ENCODE measurements at places on chromosomes 4 and X.

DNA sequence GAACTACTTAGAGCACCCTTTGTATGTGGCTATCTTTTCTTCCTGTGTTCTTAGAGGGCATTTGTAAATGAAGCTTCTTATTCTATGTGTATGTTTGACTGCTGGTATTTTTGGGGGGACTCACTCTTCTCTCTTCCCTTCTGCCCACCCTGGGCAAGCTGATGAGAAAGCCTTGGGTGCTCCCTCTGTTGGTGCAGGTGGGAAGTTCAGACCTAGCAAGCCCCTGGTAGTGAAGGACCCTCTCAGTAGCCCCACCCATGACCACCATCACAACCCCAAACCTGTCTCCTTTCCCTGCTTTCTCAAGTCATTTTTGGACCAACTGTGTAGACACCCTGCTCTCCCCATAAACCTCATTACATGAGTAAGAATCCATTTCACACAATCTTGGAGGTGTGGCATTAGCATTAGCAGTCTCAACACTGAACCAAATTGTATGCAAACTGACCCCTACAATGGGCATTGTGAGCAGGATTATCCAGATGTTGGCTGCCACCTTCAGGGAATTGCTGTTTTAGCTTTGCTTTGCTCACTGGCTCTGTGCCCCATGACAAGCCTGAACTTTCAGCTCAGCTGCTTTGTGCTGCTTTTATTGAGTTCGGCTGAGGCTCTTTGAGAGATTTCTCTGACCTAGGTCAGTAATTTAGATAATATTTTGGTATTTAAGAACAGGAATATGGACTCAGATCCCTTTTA is 27.9 kb downstream of the TRIM61 start:
- no peak for DNase-seq

DNA sequence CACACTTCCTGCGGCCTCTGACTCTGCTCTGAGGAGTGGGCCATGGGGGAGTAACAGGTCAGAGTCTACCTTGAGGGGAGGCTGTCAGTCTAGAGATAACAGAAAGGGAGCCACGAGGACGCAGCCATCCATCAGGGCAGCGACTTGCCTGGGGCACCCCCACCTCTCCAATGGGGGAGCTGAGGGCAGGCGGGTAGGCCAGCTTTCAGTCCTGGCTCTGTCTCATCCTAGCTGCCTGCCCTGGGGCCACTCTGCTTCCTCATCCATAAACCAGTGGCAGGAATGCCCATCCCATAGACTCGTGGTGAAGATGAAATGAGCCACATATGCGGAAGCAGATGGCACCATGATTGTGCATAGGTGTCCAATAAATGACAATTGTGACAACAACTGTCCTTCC is 13.2 kb downstream of the MAGED2 start:
- DNase-seq = no peak

- DNase-seq = no peak
These were observed 70.3 kb downstream of the ACOX3 start for GRCh38 chr4:8370106-8370787.

DNA sequence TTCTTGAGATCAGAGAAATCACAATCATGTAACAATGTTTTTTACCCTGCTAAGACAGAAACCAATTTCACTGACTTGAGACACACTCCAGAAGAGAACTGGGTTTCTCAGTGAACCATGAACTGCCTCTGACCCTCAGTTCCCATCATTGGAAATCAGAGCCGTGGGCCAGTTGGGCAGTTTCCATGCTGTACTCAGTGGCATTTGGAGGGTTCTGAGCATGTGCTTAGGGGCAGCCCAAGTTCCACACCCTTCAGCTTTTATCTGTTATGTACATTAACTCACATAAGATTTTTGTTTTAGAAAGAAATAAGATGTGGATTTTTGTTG is 77.9 kb downstream of the BTC start:
- no peak for DNase-seq

DNA sequence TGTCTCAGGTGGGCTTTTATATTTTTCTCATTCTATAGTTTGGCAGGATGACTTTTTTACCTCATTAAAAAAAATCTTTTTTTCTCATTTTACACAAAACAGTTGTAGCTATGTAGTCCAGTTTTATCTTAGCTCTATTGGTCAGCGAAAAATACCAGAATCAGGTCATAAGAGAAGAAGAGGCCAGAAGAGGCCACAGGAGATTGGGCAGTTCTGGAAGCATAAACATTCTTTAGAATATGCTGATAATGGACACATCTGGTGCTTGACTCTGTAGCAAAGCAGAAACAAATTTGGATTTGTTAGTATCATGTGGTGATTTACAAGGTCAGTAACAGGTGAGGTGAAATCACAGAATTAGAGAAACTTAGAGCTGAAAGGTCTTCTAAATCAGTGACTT is 66.6 kb upstream of the ARHGAP24 start:
- DNase-seq = no peak

DNA sequence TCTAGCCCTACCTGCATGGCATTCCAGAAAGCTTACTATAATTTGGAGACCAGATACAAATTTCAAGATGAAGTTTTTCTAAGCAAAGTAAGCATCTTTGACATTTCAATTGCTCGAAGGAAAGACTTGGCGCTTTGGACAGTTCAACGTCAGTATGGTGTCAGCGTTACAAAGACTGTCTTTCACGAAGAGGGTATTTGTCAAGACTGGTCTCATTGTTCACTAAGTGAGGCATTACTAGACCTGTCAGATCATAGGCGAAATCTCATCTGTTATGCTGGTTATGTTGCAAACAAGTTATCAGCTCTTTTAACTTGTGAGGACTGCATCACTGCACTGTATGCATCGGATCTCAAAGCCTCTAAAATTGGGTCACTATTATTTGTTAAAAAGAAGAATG is 17.6 kb downstream of the THAP9 start:
- DNase-seq = no peak

GRCh38 chrX:138026211-138026610 is 460.3 kb downstream of the ZIC3 start:
- no peak for DNase-seq

GRCh38 chr4:175070444-175070843 is 152.3 kb downstream of the ADAM29 start:
- DNase-seq = no peak

GRCh38 chr4:70997546-70997945 is 4.1 kb downstream of the DCK start:
- no peak for DNase-seq

GRCh38 chr4:127015667-127016117 is 617.1 kb upstream of the INTU start:
- no peak for DNase-seq

DNA sequence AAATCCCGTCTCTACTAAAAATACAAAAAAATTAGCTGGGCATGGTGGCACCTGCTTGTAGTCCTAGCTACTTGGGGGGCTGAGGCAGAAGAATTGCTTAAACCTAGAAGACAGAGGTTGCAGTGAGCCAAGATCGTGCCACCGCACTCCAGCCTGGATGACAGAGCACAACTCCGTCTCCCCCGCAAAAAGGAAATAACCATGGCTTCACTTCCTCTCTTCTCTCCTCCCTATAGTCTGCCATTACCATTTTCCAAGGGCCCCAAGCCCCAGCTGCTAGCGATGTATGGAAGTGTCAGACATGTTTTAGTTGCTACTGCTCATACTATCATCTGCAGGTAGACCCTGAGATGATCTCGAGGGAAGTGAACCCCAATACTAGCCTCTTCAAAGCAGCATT is 177.3 kb upstream of the FAM9B start:
- DNase-seq = no peak

DNA sequence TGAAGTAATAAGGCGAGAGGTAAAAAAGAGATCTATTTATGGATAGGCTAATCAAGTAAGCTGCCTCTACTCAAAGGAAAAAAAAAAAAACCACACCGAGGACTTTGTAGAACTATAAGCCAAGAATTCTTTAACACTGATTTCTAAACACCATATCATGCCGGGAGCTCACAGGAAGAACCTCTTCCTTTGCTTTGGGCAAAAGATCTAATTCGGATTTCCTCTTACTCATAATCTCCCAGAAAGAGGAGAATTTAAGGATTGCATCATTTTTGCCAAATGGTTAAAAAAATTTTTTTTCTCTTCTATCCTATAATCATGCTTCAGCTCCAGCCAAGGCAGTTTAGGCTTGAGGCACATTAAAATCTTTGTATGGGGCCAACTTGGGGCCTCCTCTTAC is 95.5 kb downstream of the ZNF827 start:
- peak; percentile 58 for DNase-seq

GRCh38 chr4:143616771-143617170 is 83.7 kb downstream of the FREM3 start:
- DNase-seq = no peak

DNA sequence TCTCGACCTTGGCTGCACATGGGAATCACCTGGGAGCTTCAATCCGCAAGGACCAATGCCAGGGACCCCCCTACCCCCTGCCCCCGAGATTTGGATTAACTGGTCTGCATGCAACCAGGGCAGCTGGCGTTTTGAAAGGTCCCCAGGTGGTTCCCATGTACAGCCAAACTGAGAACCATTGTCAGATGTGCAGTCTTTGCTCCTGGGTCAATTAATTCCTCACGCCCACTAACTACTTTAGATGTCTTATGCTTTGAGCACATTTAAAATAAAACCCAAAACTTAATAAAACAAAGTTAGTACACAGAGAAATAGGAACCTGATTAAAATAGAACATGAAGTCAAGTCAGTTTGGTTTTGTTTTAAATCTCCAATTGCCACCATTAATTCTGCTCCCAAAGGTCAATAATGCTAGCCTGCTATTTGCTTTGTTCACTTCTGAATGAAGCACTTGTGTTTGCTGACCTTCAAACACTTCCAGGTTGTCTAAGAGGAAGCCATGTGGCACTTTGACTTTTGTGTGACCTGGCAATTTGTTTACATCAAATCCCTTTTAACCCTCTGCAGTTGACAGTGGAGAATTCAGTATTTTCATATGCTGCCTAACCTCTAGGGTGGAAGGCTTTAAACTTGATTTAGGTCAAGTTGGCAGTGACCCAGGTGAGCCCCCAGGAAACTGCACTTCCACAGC is 27.2 kb upstream of the TMSB4X start:
- no peak for DNase-seq

DNA sequence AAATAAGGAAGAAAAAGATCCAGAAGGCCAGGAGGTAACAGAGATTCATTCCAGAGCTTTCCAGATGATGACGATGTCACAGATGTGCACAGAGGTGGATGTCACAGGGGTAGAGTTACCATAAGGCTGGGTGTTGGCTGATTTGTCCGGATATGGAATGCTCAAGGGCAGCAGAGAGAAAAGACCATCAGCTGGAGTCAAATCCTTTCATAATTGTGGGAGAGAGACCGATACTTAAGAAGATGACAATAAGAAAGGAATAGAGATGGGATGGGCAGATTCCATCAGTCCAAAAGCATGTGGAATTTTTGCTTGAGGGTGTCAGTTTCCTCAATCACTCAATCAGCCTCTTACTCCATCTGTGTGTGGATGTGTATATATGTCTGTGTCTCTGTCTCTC is 150.4 kb downstream of the CENPC start:
- no peak for DNase-seq

DNA sequence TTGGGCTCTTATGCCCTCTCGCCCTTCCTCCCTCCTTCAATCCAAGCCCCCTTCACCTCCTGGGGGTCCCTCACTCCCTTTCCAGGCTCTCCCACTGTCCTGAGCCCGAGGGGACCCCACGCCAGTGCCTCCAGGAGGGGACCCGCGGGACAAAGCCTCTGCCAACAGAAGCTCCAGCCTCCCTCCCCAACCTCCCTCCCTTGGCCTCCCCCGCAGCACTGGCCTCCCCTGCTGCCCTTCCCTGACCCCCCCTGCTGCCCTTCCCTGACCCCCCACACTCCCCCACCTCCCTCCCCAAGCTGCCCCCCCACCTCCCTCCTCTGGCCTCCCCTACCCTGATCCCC is 71.0 kb upstream of the MXD4 start:
- no peak for DNase-seq

DNA sequence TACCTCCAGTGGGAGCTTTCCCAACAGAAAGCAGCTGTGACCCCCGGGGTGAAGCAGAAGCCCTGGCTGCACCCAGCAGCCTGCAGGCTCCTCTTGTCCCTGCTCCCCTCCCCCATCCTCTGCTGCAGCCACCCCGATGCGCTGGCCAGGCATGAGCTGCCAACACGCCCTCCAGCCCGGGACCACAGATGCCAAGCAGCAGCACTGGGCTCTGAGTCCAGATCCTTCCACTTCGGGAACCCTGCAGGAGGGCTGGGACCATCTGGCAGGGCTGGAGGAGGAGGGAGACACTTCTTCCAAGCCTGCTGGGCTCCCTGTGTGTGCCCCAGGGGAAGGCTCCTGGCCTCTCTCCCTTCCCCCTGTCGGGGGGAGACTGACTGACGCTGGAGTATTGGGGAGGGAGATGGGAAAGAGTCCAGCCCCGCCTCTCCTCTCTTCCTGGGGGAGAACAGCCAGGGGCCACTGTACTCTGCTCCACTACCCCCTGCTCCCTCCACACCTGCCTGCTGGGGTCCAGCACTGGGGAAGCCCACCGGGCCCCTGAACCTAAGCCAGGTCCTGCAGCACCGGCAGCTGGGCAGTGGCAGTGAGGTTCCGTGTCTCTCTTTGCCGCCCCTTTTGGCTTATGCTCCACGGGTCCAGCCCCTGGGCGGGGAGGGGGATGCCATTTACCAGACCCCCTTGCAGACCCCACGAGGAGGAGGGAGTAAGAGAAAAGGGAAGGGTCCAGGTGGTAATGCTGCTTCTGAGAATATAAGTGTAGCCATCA is 55.7 kb downstream of the PPP2R2C start:
- DNase-seq = no peak

- DNase-seq = no peak
These were observed 23.6 kb upstream of the GLOD5 start for GRCh38 chrX:48737940-48738339.

DNA sequence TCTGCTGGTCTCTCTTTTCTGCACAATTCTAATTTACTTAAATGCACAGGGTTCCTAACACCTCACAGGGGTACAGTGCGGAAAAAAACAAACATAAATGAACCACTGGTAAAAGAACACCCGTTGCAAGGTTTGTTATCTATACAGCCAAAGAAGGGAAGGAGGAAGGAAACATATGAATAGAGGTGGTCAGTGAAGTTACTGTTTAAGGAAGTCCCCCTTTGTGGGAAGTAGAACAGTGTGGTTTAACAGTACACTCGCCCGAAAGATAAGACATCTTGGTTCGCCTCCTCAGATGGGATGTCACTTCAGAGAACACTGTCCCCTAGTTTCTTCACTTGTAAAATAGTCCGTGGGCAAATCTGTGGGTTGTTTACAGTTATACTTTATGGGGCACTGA is 57.5 kb downstream of the TEC start:
- no peak for DNase-seq

DNA sequence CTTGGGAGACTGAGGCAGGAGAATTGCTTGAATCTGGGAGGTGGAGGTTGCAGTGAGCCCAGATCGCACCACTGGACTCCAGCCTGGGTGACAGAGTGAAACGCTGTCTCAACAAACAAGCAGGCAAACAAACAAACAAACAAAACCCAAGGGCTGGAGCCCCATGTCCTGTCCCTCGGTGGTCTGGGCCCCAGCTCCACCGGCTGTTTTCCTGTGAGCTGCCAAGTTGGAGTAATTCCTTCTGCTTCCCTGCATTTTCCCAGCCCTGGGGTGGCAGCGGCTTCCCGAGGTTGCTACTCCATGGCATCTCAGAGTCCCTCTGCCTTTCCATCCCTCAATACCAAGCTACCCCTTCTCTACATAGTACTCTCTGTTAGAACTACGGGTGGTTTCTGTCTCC is 43.2 kb downstream of the RGS12 start:
- no peak for DNase-seq

Measured in fibroblast of the conjunctiva (primary cell).